ENCODE measurements at places on chromosomes 5 and 9. TPM values are rescaled to one million over a fixed set of nuclear protein-coding genes. Genes with fewer than 3 reads are reported as not detected.

Gene FCN1
- polyA plus RNA-seq, result not detected

Gene CDO1
- not detected for polyA plus RNA-seq

Gene IFNA21
- not detected for polyA plus RNA-seq

DNA sequence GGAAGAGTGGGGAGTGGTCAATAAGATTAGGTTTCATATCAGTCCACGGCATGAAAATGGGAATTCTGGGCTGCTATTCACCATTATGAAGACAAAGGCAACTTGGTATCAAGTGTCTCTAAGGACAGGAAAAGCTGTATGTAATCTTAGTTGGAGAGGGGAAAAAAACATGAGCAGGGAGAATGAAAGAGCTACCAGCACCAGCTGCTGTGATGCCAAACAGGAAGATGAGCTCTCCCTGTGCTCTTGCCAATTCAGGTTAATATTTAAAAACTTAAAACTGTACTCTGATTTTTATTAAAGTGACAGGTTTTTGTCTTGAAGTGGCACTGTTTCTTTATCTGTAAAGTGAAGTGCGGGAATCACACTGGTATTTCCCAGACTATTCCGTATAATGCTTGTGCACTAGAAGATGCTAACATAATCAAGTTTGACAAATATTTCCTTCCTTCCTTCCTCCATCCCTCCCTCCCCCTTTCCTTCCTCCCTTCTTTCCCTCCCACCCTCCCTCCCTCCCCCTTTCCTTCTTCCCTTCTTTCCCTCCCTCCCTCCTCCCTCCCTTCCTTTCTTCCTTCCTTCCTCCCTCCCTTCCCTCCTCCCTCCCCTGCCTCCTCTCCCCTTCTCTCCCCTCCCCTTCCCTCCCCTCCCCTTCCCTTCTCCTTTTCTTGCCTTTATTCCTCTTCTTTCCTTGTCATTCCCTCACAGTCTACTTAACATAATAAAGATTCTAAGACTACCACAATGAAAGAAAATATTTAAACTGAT, 1383.0 kb upstream of the C9orf72 start:
- no peak for DNase-seq

DNA sequence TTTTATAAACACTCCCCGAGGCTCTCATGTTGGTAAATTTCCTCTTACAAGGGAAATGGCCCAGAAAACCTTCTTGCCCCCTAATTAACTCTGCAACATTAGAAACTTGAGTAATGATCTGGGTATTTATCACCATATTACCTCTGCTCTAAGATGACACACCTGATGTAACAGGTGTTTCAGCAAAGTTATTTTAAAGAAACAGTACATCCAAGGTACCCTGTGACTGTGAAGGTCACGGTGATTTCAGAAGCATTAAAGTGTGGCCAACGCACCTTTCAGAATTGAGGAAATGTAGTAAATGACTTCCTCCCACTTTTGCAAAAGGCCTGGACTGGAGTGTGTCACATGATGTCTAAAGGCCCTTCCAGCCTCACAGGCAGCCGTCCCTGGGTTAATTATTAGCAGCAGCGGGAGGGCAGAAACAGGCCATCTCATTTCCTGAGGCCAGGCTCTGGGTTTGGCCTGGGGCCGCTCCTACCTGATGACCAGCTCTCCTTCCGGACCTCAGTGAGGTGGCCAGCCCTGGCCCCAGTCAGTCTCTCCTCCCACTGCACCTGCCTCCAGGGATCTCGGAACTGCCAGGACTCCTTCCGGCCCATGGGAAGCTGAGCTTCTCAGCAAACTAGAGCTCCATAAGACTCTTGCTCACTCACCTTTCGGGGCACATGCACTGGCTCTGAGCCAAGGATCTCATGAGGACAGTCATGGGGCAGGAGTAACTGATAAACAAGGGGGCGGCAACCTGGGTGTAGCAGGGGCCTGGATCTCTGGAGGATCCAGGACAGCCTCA, 20.7 kb downstream of the PTPN3 start:
- DNase-seq, result no peak

DNA sequence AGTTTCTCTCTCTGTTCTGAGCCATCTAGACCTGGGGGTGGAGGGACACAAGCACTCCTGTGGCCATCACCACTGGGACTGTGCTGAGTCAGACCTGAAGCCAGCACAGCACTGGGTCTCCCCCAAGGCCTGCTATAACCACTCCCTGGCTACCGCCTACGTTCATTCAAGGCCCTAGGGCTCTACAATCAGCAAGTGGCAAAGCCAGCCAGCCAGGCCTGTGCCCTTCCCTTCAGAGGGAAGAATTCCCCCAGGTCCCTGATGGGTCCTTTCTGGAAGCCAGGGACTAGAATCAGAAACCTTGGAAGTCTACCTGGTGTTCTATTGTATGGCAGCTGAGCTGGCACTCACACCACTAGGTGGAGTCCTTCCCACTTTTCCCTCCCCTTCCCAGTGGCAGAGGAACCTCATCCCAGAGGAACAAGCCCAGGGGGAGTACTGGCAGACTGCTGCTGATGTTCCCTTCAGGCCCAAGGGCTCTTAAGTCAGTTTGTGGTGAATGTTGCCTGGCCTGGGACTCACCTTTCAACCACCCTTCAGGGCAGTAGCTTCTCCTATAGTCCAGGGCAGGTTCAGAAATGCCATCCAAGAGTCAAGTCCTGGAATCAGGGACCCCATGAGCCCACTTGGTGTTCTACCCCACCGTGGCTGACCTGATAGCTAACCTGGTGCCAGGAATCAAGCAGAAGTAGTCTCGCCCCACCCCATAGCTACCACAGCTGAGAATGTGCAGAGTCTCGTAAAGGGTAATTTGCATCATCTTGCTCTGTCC, 20.0 kb downstream of the JMY start:
- no peak for DNase-seq

GRCh38 chr5:150070821-150071220, 15.5 kb downstream of the CSF1R start:
- no peak for DNase-seq

DNA sequence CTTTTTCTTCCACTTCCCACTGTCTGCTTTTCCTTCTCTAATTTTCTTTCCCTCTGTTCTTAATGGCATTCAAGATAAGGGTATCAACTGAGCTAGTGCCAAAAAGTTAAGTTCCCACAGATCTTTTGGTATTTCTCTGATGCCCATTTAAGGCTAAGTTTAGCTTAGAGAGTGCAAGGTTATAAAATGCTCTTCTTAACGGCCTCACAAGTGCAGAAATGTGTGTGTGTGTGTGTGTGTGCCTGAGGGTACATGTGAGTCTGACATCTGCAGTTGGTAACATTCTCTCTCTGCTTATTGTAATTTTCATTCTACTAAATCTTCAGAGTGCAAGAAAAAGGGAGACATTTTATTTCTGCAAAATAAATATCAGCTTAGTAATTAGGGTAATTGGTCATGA, 24.2 kb downstream of the FBN2 start:
- DNase-seq, result no peak

DNA sequence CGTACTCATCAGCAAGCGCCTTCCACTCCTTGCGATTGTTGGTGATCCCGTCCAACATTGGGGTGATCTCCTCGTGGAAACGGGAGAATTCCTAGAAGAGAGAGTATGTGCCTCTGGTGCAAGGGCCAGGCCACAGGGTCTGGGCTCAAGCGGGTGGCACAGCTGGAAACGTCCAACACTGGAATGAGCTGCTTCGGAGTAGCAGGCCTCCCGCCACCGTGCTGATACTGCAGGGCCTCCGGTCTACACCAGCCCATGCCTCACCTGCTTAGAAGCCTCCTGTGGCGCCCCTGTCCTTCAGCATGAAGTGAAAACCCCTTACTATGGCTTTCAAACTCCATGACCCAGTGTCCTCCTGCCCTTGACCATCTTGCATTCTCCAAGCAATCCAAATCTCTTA, 81.4 kb downstream of the PDE6A start:
- no peak for DNase-seq

Measured in CD8-positive, alpha-beta memory T cell (primary cell).